ENCODE measurements at places on chromosomes 6 and 20. TPM values are rescaled to one million over a fixed set of nuclear protein-coding genes. Genes with fewer than 3 reads are reported as not detected.

Gene PPP1R14C
- 7.8 TPM for total RNA-seq

Gene SAMD5
- 4.0 TPM for total RNA-seq

Gene RSPH4A
- 0.27 TPM for total RNA-seq

Gene MKKS
- total RNA-seq, result 19.9 TPM

Gene RAD21L1
- 0.17 TPM for total RNA-seq

Gene TBC1D32
- total RNA-seq, result 13.8 TPM

DNA sequence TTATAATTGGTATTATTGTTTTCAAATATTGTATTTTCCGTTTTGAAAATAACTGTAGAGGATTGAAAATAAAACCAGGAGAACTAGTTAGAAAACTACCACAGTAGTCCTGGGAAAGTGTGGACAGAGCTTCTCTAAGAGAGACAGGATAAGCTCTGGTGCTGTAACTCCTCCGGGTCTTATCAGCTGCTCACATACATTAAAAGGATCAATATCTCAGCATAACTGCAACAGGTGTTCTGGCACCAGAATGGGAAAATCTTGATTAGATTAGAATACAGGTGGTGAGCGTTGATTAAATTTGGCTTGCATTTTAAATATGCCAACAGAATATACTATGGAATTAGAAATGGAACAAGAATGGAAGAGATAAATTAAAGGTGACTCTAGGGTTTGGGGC is 1138.9 kb upstream of the ADGRB3 start:
- DNase-seq, result no peak

DNA sequence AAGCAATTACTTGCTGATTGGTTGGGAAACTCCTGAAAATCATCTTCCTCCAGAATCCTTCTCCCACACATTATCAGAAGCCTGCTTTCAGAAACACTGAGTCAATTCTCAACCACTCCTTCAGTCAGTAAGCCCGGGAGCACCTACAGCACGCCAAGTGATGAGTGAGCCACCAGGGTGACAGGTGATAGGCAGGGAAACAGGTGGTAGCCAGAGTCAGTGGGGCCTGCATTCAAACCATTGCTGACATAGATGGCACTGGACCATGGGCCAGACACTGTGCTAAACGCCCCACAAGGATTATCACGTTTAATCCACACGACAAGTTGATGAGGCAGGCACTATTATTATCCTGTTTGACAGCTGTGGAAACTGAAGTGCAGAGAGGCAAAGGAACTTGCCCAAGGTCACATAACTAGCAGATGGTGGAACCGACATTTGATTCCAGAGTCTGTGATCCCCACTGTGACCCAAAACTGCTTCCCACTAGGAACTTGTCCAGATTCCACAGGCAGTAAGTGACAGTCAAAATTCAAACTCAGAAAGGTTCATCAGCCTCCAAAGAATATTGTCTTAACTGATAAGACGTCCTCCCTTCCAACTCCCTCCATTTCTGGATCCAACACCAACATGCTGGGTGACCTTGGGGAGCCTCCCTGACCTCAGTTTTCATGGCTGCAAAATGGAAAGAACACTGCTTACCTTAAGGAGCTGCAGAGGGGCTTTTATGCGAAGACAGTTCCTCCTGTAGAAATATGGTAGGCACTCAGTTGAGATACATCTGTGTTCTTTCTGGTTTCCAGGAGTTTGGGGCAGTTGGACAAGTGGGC is 23.9 kb upstream of the TOP1 start:
- DNase-seq, result no peak

- no peak for DNase-seq
These were observed 14.1 kb upstream of the SPDEF start for GRCh38 chr6:34570066-34570833.

DNA sequence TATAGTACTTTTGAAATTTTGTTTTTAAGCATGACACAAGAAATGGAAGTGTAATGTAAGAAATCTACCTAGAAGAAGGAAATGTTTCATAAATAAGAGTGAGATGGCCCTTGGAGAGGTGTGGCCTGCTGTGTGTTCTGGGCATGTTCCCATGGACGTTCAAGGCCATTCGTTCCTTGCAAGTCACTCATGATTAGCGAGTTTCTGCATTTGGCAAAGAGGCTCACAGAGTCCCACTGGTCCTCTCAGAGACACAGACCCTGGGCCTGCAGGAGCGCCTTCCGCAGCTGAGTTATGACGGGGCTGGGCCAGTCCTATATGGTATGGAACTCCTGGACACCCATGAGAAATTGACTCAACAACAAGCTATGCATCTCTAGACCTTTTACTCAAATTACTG is 7.2 kb downstream of the THBS2 start:
- no peak for DNase-seq

DNA sequence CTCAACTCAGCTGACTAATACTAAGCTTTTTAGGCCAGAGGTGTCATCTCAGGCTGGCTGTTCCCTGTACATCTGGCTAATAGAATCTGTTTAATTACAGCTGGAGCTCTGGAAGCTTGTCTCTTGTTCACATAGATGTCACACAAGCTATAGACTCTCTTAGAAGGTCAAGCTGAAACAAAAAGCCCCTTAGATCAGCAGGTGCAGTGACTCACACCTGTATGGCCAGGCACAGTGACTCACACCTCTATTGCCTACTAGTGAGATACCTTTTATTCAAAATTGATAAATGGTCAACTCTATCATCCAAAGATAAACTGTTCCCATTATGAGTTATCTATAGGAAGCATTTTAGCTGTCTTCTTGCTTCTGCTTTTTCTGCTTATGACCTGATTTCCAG is 29.9 kb upstream of the MTHFD1L start:
- peak; percentile 61 for DNase-seq

DNA sequence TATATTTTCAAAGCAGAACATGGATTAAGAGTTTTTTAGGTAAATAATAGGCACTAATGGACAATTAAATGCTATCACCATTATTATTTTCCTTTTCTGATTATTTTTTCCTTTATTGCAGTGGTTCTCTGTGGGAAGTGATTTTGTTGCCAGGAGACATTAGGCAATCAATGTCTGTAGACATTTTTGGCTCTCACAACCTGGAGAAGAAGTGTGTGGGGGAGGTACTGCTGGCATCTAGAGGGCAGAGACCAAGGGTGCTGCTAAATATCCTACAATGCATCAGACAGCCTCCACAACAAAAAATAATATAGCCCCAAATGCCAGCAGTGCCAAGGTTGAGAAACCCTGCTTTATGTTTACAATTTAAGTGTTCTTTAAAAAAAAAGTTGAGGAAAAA is 8.3 kb downstream of the IFNGR1 start:
- no peak for DNase-seq

DNA sequence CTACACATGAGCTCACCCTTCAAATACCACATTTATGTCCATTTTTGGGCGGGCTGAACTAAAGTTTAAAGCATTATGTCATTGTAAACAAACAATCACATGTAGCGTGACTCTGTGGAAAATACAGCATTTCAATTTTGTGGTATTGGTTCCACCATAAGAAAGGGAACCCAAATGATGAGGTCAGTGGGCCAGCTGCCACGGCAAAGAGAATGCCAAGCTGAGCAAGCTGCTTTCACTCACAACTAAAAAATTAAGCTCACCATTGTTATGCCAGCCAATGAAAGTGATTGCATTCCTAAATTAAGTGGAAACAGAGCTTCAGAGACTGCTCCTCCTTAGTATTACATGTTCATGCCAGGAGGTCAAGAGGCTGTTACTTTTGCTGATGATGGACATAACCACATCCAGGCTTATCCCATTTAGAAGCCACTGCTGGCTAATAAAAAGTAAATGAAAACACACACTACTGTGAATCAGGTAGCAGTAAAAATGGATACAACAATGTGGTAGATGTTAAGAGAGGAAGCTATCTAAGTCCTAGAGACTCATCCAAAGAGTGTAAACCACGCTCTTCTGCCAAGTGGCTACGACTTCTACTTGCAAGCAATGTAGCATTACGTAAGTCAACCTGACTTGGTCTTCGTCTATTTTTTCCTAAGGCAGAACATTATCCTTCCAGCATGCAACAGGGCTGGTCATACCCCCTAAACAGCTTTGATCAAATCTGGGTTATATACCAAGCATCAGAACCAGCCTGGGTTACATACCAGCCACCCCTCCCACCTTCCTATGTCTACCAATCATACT is 164.8 kb downstream of the BACH2 start:
- DNase-seq, result no peak

GRCh38 chr6:30683980-30684338 is 2.5 kb downstream of the PPP1R18 start:
- no peak for DNase-seq

GRCh38 chr20:973785-974194 is 28.3 kb downstream of the RSPO4 start:
- peak; percentile 55 for DNase-seq

GRCh38 chr6:15879371-15880261 is 216.8 kb upstream of the DTNBP1 start:
- DNase-seq, result no peak

GRCh38 chr6:110101885-110102284 is 77.6 kb downstream of the WASF1 start:
- DNase-seq, result no peak

Data from HCT116 (cell line).